Fibroblast of the aortic adventitia (primary cell): ENCODE measurements at places on chromosomes 5 and 9.
A peak's percentile ranks its signal among the peaks of the same experiment; 100 is the strongest.

DNA sequence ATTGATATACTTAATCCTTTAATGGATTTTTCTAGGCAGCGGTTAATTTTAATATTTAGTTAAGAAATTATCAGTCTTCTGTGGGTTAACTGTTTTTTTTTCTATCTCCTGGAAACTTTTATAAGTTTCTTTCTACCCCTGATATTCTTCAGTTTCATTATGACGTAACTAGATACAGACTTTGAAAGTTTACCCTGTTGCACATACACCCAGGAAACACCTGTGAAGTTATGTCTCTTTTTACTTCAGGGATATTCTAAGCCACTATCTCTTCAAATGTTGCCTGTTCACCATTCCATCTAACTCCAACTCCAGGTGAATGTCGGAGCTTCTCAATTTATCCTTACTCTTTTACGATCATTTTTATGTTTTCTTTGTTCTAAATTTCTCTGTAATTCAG, 329.0 kb downstream of the ICE1 start:
- DNase-seq, result no peak

GRCh38 chr9:20506099-20506900, 116.0 kb downstream of the MLLT3 start:
- no peak for DNase-seq

- DNase-seq, result no peak
Observed at GRCh38 chr9:115766370-115766955, 387.1 kb upstream of the PAPPA start.

DNA sequence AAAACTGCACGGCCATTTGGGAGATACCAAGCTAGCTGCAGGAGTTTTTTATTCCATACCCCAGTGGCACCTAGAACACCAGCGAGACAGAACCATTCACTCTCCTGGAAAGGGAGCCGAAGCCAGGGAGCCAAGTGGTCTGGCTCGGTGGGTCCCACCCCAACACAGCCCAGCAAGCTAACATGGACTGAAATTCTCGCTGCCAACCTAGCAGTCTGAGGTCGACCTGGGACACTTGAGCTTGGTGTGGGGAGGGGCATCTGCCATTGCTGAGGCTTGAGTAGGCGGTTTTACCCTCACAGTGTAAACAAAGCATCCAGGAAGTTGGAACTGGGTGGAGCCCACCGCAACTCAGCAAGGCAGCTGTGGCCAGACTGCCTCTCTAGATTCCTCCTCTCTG, 108.9 kb upstream of the CHD1 start:
- DNase-seq, result no peak

DNA sequence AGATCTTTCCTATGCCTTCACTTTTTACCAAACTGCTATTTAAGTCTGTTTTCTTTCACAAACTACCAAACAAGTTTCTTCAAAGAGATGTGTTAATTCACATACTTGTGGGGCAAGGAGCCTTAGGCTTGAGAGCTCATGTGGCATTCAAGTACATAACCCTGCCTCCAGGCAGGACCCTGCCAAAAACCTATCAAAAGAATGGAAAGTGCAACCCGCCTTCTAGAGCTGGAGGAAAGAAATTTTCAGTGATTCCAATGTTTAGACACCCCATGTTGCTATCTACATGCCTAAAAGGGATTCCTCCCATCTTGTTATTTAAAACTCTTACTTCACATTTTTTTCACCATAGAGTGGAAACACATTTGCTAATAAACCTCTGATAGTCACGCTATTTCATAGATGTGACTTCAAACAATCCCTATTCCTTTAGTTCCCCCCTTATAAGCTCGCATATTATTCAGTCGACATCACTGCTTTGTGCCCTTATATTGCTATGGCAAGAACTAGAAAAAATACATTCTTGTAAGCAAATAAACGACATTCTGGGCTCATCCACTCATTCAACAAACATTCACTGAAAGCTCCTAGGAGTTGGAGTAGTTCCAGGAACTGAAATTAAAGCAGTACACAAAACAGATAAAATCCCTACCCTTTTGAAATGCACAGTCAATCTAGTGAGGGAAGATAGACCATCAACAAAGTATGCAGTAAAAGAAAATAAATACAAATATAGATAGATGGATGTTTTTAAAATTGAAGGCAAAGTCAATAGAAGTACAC, 518.1 kb downstream of the ELAVL2 start:
- DNase-seq, result no peak

DNA sequence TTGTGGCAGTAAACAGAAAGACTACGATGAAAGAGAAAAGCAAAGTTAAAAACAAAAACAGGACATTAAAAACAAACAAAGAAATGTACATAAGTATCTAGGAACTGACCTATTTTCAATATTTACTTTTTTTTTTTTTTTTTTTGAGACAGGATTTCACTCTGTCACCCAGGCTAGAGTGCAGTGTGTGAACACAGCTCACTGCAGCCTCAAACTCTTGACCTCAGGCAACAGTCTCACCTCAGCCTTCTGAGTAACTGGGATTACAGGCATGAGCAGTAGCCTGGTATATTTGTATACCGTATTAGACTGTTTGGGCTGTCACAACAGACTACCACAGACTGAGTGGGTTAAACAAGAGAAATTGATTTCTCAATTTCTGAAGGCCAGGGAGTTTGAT, 1189.1 kb downstream of the CDH9 start:
- no peak for DNase-seq

GRCh38 chr9:87882627-87883026, at the start of gene SPATA31E1:
Gene SPATA31E1 (plus strand): TSS chr9:87882877. CDS start chr9:87882892, 15 bp downstream.
- no peak for DNase-seq

DNA sequence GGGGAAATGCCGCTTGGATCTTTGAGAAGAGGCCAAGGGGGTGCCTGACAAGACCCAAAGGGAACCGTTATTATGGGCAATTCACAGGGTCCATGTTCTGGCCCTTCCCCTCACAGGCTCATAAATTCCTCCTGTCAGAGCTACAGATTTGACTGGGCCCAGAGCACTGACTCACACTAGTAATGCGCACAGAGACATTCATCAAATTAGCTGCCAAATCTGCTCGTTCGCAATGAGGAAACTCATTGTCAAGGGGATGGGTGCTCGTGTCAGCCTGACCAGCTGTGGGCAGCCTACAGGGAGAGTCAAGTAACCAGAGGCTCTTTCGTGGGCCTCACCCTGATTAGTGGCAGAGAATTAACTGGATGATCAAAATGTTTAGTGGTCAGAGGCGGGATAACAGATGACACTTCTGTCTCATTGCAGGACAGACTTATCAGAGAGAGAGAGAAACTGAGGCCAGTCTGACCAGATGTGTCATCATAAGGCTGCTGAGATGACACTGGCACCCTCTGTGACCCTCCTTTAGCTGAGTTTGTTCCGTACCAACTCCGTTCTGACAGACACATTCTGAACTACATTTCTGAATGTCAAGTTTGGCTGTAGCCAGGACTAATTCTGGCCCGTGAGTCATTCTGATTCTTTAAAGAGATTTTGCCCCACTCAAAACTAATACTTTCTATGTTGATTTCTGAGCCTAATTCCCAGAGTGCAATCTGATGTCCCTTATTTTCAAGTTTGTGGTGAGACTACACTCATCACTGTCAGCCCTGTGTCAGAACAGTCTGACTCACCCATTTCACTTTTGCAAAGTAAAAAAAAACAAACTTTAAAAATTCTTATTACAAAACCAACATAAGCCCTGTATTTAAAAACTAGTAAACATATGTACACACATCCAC, 377.1 kb downstream of the ACTL7B start:
- DNase-seq, result peak; percentile 99

- peak; percentile 46 for DNase-seq
Observed at GRCh38 chr9:92716557-92716956, 46.6 kb upstream of the IPPK start.

DNA sequence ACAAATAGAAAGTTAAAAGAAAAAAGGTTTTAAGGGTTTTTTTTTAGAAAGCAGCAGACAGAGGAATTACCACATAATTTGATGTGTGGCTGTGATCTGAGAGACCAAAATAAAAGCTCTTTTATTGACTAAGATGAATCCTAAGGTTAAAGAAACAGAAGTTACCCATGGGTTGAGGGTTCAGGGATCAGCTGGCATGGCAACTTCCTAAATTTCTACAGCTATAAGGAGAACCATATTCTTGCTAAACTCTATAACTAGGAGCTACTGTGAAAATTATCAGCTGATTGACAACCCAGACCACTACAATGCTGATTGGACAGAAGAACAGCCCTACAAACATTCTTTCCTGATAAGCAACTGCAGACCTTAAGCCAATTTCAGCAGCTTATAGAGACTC, 40.2 kb downstream of the TMEM215 start:
- no peak for DNase-seq

DNA sequence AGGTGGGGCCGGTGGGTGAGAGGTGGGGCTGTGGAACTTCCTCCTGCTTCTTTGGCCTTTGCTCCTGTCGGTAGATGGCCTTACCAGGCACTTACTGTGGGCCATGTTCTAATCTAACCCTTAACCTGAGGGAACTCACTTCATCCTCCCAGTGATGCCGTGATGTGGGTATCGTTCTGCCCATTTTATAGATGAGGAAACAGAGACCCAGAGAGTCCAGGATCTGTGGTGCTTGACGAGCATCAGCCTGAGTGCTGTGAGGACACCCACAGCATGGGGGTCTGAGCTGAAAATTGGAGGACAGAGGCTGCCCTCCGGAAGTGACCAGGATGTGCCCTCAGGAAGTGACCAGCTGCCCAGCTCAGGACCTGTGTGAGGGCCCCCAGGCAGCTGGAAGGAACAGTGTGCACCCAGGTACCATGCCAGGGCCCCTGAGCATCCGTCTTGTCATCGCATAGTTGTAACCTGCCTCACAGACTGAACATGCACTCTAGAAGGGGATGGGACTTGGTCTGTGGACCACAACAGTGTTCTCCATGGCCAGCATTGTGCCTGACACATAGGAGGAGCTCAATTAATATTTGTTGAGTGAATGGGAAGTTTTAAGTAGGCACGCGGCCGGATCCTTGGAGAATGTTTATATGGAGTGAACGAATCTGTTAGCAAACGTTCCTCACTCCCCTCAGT, 8.5 kb downstream of the NEK6 start:
- DNase-seq, result no peak

GRCh38 chr5:66908230-66908629, 288.4 kb downstream of the CD180 start:
- DNase-seq, result no peak

- DNase-seq, result no peak
Observed at GRCh38 chr5:73558950-73559349, 6.5 kb downstream of the ANKRA2 start.

DNA sequence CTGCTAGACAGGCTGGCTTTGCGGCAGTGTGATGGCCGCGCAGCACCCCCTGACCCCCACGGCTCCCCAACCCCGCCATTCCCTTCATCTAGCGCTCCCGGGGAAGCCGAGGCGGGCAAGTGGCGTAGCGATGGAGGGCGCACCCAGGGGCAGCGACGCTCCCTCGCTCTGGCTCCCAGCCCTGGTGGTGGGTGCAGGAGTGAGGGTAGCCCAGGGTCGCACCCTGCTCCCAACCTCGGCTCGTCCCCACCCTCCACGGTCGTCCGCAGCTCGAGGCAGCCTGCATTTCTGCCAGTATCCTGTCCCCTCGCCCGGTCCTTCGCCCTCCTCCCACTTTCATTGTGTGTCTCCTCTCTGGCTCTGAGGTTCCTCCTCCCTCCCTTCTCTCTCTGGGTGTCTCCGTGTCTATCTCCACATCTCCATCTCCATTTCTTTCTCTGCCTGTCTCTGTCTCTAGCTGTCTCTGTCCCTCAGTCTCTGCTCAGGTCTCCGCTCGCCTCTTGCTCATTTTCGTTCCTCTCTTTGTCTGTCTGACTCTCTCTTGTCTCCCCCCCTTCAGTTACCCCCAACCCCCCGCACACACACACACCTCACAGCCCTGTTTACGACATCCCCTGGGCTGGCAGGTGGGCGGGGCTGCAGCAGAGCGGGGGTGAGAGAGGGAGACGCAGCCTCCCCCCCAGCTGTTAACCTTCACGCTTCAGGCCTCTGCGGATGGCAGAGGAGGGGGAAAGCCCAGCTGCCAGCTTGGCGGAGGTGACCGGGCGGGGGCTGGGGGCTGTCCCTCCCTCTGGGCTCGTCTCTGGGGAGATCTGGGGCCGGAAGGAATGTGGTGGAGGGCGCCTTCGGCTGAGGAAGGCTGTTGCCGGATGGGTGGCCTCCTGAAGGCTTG, 48.7 kb upstream of the PSD2 start:
- DNase-seq, result peak; percentile 14

DNA sequence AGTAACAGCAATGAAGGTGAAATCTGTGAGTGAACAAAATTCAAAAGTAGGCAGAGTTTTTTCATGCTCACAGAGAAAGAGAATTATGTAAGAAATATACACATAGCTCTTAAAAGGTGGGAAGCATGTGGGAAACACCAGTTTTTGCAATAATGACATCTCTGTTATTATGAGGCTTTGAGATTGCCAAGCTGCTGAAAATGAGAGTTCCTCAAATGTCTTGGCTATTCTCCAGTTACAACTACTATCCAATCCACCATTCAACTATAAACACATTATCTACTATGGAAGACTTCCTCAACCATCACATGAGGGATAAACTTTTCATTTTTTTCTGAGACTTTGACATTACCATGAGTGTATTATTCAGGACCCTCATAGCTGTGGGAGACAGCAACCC, 420.8 kb upstream of the ACTBL2 start:
- DNase-seq, result no peak

DNA sequence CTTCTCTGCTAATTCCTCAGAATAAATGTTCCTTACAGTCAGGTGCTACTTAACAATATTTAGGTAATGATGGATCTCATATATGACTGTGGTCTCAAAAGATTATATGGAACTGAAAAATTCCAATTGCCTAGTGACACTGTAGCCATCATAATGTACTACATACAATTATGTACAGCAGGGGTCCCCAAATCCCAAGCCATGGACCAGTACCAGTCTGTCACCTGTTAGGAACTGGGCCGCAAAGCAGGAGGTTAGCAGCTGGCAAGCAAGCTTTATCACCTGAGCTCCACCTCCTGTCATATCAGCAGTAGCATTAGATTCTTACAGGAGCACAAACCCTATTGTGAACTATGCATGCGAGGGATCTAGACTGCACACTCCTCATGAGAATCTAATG, 69.6 kb downstream of the NR2F1-AS1 start:
- no peak for DNase-seq

DNA sequence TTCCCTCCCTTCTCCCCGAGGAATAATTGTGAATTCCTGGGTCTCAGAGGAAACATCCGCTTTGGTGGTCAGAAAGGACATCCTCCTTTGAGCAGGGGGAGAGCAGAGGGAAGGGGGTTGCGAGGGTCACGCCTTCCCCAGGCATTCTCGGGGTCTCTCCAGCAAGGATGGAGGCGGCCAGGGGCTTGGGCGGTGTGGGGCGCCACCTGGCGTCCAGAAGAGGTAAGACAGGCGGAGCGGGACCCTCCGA, 129.1 kb downstream of the KCNIP1 start:
- no peak for DNase-seq

DNA sequence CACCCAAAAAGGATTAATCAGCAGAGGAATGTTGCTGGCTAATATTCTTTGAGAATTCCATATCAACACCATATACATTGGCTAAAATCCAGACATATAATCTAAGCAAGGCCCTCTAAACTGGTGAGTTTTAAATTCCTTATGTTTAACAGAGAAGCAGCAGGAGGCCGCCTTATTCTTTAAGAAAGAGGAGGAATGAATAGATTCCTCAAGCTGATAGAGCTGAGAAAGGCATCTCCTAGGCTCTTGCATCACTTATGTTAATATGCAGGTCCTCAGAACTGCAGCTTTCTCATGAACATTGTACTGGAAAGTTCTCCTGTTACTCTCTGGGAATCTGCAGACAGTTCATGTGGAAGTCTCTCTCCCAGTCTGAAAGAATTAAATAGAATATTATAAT, 20.1 kb upstream of the SMARCA2 start:
- no peak for DNase-seq

GRCh38 chr9:36148311-36149051, 11.9 kb downstream of the GLIPR2 start:
- peak; percentile 98 for DNase-seq

- DNase-seq, result no peak
Observed at GRCh38 chr5:111472579-111472978, 39.8 kb downstream of the STARD4 start.
